NCI-H1417 treated with DMSO at 0.1 percent for 48 hours (cell line): ENCODE measurements at places on chromosomes 11 and 22.
A peak's percentile ranks its signal among the peaks of the same experiment; 100 is the strongest.

DNA sequence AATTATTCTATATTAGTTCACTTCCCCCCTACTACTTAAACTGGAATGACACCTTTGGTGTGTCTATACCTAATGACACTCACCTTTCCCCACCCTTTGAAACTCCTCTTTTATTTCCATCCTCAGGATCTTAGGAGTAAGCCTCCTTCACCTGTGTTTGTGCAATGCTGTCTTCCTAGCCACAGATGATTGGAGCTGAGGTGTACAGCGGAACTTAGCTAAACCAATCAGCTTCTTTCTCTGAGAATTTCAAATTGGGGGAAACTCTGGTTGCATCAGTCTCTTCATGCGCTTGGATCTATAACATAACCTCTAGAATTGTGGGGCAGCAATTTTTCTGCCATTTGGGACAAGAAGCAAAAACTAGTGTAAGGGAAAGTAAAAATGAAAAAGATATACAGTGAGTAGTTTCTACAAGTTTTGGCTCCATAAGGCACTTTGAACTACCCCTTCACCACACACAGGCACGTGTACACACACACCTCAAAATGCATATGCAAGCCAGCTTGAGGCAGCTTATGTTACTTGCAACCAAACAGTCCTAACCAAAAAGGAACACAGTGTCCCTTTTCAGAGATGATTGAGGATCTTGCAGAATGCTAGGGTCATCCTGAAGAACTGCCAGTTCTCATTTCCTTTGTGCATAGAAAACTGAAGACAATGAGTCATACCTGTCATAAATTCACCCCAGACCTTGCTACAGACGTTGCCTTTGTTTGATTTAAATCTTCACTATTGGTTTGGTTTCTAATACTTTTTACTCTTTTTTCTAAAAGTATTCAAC lies 36.0 kb upstream of the LDLRAD3 start:
- no peak for DNase-seq

DNA sequence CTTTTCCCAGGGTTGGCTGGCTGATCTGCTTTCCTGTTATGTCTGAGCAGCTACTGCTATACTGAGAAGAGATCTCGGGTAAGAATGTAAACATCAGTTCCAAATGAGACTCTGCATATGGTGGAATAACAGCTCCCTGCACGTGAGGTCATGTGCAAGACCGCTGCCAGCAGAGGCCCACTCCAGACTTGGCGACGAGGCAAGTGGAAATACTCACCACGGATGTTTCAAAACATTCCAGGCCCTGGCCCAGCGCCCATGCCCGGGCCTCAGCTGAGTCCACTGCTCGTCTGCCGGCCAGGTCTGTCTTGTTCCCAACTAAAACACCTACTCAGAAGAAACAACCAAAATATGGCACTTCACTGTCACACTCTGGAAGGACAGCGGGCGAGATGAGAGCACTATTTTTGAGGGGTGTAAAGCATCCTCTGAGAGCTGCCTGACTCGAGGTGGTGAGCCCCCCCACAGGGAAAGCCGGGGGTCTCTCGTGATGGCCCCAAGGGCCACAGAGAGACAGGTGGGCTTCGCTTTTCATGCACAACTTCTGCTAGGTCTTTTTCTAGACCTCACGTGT lies 13.1 kb downstream of the IFT27 start:
- DNase-seq = no peak

GRCh38 chr22:24725736-24726135 lies 48.8 kb downstream of the PIWIL3 start:
- DNase-seq = no peak

GRCh38 chr11:118648291-118648690 lies 31.2 kb downstream of the TREH start:
- DNase-seq = no peak

DNA sequence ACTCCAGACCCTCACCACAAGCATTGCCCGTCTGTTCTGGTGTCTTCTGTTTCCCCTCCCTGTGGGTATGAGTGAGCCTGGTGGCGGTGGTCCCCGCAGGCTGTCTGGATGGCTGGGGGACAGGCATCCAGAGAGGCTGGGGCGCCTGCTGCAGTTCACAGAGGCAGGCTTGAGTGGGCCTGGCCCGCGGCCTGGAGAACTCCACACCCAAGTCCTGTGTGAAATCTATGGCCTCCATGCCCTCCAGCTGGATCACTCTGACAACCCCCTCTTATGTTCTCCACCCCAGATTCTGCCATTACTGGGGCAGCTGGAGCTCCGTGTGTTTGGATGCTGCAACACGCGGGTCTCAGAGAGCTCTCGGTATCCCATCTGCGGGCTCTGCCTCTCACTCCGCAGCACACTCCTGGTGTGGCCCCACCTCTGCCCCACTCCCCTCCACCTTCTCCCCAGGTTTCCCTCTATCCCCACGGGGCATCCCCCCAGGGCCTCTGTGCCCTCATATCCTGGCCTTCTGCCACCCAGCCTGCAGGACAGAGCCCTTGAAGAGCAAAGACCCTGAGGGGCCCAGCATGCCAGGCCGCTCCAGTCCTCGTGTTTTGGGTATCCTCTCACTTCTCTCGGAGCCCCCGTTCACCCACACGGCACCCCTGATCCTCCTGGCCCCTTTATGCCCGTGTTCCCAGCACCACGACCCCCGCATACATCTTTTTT lies 31.3 kb downstream of the LRRC74B start:
- no peak for DNase-seq

DNA sequence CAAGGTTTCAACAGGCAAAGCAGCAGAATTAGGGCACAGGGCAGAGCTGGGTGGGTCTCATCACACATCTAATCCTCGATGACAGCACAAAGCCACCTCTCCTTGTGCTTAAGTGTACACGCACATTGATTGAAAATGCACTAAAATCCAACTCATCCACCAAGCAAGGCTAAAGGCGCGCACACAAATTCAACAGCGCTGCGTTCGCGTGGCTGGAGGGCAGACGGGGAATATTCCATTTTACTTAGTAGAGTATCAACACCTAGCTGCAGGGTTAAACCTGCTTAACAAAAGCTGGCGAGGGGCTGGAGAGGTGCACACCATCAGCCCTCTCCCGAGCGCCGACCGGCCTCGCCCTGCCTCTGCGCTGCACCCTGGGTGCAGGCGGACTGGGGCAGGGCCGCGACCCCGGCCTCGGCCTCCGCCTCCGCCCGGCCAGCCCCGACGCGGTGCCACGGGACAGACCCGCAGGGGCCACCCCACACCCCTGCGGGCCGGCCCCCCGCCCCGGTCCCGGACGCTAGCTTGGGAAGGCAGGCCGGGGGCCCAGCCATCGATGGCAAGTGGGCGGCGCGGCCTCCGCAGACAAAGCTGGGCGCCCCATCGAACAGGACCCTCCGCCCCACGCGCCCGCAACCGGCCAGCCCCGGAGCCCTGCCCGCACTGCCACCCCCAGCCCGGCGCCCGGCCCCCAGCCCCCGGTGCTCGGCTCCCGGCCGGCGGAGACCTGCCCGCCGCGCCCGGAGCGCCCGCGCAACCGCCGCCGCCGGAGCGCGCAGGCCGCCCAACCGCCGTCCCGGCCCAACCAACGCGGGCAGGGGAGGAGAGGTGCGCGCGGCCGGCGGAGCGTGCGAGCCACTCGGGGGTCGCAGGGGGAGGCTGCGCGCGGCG lies 929 bp downstream of the PRDM10 start:
- peak; percentile 13 for DNase-seq

DNA sequence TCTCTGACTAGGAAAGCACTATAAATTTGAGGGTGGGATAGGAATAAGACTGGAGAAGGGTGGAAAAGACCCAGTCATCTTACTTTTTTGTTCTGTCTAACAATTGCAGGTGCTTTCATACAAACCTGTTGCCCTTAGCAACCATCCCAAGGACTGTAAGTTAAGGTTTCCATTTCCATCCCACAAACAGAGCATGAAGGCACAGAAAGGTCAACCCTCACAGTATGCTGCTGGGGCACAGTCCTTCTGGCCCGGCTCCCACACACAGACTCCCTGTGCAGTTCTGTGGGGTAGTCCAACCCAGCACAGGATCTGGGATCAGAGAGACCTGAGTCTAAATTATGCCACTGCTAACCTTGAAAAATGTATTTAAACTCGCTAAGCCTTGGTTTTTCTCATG lies 38.4 kb upstream of the ETS1 start:
- no peak for DNase-seq

- DNase-seq = no peak
These were observed 146.8 kb upstream of the TTC12 start for GRCh38 chr11:113167599-113167998.

DNA sequence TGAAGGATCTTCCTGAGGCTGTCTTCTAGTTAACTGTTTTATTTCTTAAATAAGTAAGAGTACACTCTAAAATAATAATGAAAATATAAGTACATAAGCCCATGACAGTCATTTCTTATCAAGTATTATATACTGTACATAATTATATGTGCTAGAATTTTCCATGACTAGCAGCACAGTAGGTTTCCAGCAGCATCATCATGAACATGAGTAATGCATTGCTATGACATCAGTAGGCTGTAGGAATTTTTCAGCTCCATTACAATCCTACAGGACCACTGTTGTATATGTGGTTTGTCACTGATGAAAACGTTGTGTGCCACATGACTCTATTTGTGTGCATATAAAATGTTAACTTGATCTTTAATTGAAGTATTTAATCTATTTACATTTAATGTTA lies 22.0 kb downstream of the ZNF202 start:
- no peak for DNase-seq

GRCh38 chr11:71322192-71322735 lies 69.9 kb upstream of the SHANK2 start:
- no peak for DNase-seq

DNA sequence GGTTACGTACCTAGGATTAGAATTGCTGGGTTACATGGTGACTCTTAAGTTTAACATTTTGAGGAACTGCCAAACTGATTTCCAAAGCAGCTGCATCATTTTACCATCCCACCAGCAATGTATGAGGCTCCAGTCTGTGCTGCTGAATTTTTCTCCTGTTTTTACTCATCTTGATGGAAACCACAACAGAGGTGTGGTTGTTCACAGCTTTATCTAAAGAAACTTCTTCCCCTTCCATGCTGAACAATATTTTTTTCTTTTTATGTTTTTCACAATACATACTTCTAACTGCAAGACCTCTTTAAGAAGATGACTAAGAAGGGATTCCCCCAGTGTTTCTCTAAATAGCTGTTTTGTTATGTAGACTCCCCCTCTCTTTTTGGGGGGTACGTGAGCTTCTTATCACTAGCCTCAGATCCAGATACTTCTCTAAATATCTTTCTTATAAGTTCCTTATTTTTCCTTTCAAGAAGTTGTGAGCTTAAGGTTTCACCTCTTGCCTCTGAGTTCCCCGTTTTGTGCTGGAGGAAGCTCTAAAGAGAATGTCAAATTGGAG lies 24.0 kb downstream of the TCP11L1 start:
- no peak for DNase-seq
